GM06990 (cell line): ENCODE measurements at places on chromosomes 4 and X.

- DNase-seq = no peak
Measured at GRCh38 chr4:69832326-69833030, 27.5 kb downstream of the SULT1E1 start.

GRCh38 chrX:71989768-71990426 lies 79.3 kb downstream of the NHSL2 start:
- DNase-seq = no peak

- no peak for DNase-seq
Measured at GRCh38 chr4:127479031-127479622, 153.6 kb upstream of the INTU start.

GRCh38 chrX:626745-627509 lies 3.7 kb upstream of the SHOX start:
- DNase-seq = no peak

DNA sequence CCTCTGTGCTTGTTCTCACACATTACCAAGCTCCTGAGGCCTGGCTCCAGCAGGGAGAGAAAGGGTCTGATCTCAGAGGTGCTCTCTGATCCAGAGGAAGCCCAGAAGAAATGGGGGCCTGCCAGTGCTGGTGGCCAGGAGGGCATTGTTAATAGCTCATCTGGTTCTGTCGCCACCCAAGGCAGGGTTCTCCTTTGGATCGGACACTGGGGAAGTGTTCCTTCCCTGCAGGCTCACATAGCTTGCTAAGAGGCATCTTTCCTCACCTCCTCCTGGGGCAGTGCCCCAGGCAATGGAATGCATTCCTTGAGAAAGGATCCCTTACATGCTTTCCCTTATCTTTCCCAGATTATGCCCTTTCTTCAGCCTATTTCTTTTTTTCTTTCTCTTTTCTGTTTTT lies 53.8 kb downstream of the RBM47 start:
- no peak for DNase-seq

DNA sequence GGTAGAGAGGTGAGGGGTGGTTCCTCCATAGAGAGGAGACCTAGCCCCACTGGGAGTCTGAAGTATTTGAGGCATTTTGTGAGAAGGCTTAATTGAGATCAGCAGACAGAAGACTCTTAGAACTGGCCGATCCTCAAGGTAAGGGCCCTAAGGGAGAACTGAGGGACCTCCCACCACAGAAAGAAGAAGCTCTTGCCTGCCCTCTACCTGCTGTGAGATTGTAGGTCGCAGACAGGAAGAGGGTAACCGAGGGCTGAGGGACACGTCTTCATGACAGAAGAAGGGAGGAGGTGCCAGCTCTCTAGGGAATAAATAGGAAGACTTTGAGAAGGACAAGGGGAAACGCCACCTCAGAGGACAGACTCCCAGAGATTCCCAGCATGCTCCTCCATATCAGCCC lies 24.1 kb upstream of the MAGEC1 start:
- no peak for DNase-seq

DNA sequence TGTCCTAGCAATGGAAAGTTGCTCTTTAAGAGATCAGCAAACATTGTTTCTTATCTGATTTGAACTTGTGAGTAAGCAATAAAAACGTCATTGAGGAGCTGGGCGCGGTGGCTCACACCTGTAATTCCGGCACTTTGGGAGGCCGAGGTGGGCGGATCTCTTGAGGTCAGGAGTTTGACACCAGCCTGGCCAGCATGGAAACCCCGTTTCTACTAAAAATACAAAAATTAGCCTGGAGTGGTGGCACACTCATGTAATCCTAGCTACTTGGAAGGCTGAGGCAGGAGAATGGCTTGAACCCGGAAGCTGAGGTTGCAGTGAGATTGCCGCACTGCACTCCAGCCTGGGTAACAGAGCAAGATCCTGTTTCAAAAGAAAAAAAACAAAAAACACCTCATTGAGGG lies 11.2 kb upstream of the PLAC8 start:
- no peak for DNase-seq

DNA sequence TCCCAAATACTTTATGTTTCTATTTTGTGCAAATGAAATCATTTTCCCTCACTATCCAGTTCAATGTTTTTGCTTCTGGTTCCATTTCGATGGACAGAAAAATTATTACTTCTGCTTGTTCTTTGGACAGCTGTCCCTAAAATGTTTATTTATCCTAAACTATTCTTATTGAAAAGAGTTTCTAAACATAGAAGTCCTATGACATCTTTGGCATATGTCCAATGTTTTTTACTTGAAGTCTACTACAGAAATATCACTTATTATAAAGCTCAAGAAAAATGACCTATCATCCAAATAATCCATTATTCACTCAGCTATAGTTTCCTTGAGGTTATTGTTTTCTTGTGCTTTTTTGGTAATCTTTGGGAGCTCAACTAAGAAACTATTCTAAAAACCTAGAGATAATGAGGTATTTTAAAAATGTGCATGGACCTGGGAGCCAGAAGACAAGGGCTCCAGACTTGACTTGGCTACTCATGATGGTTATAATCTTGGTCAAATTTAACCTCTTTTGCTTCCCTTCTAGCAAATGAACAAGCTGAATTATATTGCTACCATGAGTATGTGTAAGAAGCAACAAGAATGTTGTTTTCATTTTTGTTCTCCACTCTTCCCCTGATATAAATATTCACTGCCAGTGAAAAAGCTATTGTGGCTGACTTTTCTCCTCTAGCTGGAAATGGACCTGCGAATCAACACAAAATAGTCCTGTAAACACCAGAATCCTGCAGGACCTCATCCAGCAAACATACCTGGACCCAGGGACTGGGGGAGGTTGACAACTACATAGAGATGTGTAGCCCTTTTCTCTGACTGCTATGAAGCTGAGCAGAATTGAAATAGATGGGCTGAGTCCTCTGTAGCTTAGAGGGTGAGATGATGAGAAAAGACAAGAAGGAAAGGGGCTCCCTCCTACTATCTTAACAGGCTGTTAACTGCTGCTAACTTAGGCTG lies 137.4 kb downstream of the FRYL start:
- DNase-seq = no peak

DNA sequence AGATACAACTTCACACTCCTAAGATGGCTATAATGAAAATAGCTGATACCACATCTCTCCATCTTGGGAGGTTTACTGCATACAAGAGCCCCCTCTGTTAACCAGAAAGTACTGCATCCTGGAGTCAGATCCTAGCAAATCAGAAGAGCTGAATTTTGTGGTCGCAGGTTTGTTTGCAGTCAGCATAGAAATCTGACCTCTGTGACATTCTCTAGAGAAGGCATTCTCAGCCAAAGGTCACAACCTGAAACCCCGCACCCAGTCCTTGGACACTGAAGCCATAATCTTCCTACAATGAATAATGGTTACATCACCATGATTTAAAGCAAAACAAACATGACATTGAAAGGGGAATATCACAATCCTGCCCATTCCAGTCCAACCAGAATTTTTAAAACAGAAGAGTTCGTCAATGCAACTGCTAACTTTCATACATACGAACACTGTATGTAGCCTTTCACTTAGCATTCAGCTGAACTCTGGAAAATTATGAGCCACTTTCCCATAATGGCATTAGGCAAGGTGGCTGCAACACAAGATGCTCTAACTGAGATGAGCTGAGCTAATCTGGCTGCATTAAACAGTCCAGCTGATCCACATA lies 17.6 kb downstream of the HS6ST2 start:
- no peak for DNase-seq

GRCh38 chr4:92501456-92501855 lies 197.7 kb downstream of the GRID2 start:
- no peak for DNase-seq

DNA sequence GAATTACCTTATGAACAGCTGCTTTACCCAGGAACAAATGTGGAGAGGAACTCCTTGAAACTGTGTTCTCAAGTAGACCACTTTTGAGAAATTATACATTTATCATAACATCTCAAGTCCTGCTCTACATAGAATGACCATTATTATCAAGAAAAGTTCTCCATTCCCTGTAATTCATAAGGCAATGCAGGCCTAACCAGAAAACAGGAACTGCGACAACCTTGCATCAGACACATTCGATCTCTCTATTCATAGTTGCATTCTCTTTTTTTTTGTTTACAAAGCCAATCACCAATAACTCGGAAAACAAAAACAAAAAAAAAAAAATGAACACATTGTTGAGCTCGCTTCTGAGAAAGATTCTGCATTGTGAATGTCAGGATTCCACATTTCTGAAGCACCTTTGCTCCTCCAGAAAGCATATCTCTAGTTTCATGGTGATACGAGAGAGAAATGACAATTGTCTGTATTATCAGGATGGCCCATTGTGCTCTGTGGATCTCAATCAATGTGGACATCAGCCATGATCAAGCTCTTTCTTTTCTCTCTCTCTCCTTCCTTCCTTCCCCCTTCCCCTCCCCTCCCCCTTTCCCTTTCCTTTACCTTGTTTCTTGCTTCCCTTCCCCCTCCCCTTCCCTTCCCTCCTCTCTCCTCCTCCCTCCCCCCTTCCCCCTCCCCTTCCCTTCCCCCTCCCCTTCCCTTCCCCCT lies 32.4 kb upstream of the CD99 start:
- no peak for DNase-seq

DNA sequence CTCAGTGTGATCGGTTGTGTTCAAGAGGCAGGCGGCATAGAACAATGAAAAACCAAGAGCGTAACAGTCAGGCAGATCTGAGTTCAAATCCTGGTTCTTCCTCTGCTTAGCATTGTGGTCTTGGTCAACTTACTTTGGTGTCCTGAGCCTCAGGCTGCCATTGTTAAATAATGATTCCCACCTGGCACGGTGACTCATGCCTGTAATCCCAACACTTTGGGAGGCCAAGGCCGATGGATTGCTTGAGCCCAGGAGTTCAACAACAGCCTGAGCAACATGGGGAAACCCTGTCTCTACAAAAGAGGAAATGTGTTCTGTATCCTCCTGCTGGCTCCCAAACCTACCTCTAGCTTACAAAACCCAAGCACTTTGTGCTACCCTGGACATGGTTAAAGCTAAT lies 129.0 kb upstream of the STX18 start:
- no peak for DNase-seq

DNA sequence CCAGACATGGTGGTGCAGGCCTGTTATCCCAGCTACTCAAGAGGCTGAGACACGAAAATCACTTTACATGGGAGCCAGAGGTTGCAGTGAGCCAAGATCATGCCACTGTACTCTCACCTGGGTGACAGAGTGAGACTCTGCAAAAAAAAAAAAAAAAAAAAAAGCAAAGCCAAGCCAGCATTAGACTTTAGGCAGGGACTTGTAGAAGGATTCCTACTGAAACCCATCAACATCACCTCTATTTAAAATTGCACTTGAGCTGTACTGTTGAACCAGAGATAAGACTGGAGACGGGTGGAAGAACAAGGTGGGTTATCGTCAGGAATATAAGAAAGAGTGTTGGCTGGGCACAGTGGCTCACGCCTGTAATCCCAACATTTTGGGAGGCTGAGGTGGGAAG lies 15.7 kb upstream of the AFAP1 start:
- DNase-seq = no peak

- no peak for DNase-seq
Measured at GRCh38 chr4:38333219-38333618, 330.8 kb upstream of the KLF3 start.

DNA sequence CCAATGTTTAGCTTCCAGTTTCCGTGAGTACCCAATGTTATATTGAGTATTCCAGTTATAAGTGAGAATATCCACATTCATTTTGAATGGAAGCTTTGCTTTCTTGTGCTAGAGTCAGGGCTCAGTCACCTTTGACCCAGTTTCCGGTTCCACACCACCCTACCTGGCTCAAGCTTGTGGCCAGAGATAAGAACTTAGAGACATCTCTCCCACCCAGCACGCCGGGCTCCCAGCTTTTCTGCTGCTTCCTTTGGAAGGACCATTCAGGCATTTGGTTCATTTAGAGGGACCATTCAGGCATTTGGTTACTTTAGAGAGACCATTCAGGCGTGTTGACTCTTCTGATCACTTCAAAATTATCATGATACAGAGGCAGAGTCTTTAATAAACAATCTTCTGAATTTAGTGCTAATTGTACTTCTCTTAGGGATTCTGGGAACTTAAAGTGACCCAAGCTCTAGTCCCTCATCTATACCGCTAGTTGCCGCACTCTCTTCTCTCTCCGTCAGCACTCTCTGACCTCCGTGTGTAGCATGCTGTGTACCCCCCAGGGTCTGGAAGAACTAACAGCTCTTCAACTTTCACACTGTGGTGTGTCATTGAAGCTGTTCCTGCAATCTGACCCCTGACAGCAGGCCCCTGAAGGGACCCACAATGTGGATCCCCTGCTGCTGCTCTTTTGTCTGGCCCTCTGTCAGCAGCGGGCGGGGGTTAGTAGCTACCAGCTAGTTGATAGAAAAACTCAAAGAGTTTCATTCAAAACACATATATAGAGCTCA lies 943.1 kb downstream of the ARAP2 start:
- no peak for DNase-seq

GRCh38 chrX:103554687-103555424 lies 30.5 kb upstream of the TCEAL4 start:
- peak; percentile 26 for DNase-seq

GRCh38 chrX:123422875-123423274 lies 238.8 kb downstream of the GRIA3 start:
- no peak for DNase-seq

DNA sequence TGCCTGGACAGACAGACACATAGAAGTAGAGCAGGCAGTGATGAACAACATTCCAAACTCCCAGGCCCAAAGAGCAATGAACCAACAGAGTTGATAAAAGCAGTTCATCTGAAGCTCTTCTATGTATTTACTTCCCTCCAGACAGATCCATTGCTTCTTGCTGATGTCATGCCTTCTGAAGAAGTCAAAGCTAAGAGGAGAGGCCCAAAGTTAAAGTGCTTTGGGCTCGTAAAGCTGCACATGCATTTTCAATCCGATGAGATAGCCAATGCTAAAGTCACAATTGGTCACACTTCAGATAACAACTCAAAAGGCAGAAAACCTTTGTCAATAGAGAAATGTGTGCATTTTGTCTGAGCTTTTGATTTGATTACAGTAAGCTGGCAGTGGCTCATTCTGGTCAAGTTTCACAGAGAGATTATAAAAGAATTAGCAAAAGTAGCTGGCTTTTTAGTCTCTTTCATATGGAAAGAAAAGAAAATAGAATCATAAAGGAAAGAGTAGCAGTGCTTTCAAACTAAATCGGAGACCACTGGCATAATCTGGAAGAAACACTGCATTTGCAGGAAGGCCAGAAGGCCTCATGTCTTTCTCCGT lies 82.0 kb downstream of the GPC4 start:
- no peak for DNase-seq

DNA sequence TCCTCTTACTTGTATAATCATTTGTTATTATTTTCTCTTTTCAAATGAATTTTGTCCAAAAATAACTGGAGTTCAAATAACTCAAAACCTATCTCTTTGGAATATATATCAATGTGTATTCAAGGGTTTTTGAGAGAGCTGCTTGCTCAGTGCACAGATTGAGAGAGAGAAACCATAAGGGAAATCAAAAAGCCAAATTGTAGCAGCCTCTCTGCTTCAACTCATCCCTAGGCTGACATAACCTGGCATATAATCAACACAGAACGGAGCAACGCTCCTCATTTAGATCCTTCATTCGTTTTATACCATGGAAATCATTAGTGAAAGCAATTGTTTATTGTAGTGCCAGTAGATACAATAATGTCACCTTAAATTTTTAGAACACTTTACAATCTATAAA lies 1.8 kb upstream of the GPM6A start:
- DNase-seq = no peak

GRCh38 chrX:19745077-19745476 lies 142.3 kb downstream of the SH3KBP1 start:
- no peak for DNase-seq

- no peak for DNase-seq
Measured at GRCh38 chr4:39621582-39621981, 17.1 kb downstream of the SMIM14 start.
